Glomerular endothelial cell (primary cell): ENCODE measurements at places on chromosomes 16 and 17.

GRCh38 chr16:2209258-2210008 is 1.2 kb downstream of the BRICD5 start:
- DNase-seq: no peak

- DNase-seq: no peak
Measured at GRCh38 chr16:82954224-82954929, 327.6 kb downstream of the CDH13 start.

- no peak for DNase-seq
Measured at GRCh38 chr16:82062645-82063058, 27.6 kb downstream of the HSD17B2 start.

- DNase-seq: no peak
Measured at GRCh38 chr16:64627781-64628180, 494.1 kb downstream of the CDH11 start.

- DNase-seq: no peak
Measured at GRCh38 chr17:80264205-80265075, 3.8 kb downstream of the RNF213 start.

DNA sequence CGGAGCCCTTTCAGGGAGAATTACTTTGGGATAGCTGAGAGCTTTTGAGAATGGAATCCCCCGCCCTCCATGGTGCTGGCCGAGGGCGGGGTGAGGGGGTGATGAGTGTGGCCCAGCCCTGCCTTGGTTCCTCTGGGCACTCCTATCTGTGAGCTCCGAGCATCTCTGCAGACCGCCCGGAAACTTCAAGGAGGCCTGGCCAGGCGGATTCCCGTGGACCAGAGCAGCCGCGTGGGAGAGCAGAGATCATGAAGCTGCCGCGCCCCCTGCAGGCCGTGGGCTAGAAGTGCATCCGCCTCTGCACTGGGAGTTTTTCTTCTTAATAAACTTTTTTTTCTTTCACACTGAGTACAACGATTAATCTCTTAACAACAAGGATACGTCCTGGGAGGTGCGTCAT is 392.9 kb upstream of the EEF2KMT start:
- DNase-seq: no peak

GRCh38 chr17:4475001-4475400 is 23.7 kb upstream of the SPNS2 start:
- no peak for DNase-seq

DNA sequence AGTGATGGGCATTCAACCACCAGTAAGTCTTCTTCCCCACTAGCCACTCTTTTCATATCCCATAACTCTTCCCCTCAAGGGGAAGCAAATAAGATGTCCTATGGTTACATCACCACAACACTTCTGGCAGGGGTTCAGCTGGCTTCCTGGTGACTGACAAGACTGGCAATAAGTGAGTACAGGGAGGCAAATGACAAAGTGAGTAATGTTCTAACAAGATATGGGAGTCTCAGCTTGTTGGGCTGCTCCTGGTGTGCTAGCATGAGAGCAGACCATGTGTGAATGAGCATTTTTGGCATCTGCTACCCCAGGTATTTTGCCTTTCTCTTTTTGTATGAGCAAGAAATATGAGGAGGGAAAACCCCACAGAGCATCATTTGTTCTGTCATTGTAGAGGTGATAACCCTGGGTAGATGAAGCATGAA is 9.9 kb downstream of the TMIGD1 start:
- DNase-seq: no peak

DNA sequence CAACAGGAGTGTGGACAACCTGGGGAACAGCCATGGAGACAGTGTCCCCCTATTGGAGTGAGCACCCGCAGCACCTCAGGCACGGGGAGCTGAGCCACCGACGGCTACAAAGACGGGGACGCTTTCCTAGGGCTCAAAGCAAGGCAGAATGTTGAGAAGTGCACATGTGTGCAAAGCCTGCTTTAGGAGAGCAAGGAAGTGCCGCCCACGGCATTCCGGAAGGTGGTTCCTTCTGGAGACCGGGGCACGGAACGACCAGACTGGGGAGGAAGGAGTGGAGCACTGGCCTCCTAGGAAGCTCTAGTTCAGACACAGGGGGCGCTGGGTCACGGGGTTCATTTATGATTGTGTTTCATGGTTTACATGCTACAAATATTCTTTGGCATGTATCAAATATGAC is 52.2 kb downstream of the TBC1D16 start:
- no peak for DNase-seq

DNA sequence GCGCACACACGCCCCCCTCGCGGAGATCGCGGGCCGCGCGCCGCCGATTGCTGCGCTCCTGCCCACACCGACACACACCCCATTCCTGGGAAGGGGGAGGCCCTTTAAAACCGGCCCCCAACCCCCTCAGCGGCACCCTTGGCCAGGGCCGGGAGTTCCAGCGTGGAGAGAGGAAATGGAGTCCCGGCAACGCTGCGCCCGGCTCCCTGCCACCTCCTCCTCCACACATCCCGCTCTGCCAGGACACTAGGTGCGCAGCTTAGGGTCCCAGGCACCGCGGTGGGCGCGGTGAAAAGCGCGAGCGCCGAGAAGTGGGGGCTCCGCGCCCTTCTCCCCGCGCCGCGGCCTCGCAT is 397 bp downstream of the CDC42EP4 start:
- no peak for DNase-seq

- DNase-seq: no peak
Measured at GRCh38 chr17:360092-360750, 7.6 kb upstream of the RPH3AL start.

DNA sequence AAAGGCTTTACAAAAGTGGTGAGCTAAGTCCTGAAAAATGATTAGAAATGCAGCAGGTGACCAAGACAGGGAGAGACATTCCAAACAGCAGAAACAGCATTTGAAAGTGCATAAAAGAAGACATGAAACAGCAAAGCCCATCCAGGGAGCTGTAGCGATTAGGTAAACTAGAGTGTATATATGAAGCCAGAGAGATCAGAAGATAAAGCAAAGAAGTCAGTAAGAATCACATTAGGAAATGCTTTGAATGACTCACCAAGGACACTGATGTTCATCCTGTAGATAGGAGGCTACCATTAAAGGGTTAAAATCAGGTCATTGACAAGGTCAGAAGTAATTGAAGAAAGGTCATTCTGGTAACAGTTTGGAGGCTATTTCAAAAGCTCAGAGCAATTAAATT is 27.6 kb upstream of the VAT1L start:
- no peak for DNase-seq

- DNase-seq: no peak
Measured at GRCh38 chr17:57567251-57567650, 177.8 kb downstream of the CCDC182 start.

- DNase-seq: no peak
Measured at GRCh38 chr17:43467981-43468581, 15.7 kb upstream of the DHX8 start.

- no peak for DNase-seq
Measured at GRCh38 chr17:4548721-4549531, 6.3 kb downstream of the MYBBP1A start.

DNA sequence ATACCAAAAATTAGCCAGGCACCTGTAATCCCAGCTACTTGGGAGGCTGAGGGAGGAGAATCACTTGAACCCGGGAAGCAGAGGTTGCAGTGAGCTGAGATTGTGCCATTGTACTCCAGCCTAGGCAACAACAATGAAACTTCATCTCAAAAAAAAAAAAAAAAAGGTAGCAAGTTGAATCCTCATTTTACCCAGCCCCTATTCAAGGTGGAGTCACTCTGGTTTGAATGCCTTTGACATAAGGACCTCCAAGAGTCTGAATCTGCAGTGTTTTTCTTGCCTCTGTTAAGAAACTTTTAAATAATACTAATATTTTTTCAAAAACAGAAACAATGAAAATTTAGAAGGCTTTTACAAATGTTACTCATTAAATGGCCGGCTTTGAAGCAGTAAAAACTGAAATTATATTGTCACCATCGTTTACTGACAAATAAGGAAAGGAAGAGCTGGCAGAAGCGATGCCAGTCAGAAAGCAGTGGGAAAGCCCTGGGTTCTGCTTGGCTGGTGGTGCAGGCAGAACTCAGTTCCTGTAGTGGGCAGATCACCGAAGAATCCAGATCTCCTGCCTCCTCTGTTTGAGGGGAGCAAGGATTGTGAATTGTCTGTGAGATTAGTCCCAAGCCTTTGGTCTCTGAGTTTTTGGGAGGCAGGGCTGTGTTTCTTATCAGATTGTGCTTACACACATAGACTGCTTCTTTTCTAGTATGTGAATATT is 99.7 kb upstream of the HAS3 start:
- DNase-seq: no peak

DNA sequence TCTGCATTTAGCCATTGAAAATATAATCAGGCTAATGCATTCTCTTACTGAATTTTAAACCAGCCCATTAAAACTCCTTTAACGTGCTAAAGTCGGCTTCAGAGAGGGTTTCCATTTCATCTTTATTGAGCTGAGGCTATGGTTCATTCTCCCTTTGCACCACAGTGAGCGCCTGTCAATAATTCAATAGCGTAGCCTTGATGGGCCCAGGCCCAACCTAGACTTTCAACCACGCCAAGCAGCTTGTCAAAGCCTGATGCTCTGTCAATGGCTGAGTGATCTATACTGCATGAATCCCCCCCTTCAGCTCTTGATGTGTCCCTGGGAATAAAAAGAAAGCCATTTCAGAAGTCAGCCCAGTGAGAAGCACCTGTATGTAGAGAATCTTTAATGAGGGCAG is 106.0 kb downstream of the RBFOX1 start:
- no peak for DNase-seq

- DNase-seq: no peak
Measured at GRCh38 chr17:15892731-15893657, 51.9 kb upstream of the ADORA2B start.

DNA sequence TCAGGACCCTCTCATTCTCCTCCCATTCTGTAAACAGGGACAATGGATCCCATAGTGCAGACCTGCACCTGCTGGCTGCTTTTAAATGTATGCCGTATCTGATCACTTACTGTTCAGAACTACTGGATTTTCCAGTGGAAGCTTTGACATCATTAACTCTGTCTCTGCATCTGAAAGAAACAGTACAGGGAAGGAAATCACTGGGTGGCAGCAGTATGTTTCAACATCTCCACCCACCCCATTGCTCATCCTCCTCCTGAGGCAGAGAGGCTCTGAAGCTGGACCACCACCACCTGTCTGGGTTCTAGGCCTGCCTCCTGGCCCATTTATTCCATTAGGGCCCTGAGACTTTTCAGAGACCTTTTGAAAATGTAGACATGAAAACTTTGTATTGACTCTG is 2.6 kb downstream of the CCL15 start:
- DNase-seq: no peak

GRCh38 chr16:89026121-89026612 is 49.2 kb upstream of the CBFA2T3 start:
- DNase-seq: no peak

DNA sequence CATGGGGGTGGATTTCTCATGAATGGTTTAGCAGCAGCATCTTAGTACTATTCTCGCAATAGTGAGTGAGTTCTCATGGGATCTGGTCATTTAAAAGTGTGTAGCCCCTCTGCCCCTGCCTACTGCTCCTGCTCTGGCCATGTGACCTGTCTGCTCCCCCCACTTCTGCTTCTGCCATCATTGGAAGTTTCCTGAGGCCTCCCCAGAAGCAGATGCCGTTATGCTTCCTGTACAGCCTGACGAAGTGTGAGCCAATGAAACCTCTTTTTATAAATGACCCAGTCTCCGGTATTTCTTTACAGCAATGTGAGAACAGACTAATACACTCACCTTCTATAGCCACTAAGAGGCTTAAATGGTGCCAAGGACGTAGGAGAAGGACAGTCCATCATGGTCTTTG is 51.5 kb downstream of the NOL11 start:
- DNase-seq: no peak

- no peak for DNase-seq
Measured at GRCh38 chr17:68403122-68403521, 54.2 kb downstream of the WIPI1 start.

DNA sequence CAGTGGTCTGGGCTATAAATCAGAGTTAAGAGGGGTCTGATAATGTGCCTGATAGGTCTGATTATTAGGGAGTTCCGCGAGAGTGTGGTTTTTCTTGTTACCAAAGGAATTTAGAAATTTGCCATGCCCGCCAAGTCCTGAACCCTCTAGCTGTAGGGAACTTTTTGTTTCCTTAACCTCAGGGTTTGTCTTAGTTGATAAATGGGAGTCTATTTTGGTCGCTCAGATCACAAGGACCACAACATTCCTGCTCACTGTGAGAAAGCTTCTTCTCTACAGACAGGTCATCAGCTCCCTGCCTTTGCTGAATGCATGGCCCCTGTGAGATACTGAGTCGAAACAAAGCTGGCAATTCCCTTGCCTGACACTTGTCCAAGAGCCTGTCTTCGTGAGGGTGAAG is 497.8 kb downstream of the HS3ST4 start:
- no peak for DNase-seq

DNA sequence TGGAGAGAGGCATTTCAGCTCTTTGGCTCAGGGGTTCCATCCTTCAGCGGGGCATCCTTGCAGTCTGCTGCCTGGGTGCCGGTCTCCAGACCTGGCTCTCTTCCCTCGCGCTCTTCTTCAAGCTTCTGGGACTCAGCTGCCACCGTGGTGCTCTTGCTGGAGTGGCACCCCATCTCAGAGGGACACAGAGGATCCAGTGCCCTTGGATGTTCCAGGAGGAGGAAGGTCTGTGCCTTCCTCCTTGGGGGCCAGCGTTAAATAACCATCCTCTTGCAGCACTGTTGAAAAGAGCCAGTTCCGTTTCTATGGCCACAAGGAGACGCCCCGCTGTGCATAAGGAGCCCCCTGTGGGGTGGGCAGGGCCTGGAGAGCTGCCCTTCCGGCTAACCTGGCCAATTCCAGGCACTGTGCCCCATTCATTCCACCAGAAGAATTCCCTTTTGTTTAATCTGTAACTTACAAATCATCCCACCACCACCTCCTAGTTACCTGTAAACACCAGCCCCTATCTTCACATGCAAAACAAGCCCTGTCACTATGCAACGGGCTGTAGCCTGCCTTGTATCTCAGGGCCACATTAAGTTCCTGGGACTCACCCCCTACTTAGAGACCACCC is 8.6 kb downstream of the CHD9NB start:
- no peak for DNase-seq

DNA sequence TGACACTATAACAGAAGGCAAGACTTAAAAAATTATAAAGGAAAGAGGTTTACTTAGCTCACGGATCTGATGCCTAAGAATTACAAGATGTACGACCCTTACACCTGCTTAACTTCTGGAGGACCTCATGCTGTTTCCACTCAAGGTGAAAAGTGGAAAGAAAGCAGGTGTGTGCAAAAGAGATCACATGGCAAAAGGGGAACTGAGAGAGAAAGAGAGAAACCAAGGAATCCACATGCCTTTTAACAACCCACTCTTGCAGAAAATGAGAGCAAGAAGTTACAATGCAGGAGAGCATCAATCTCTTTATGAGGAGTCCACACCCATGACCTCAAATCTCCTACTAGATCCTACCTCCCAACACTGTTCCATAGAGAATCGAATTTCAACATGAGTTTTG is 2382.2 kb downstream of the TP53TG3F start:
- no peak for DNase-seq
